ENCODE measurements at places on chromosomes 3 and 15.
A peak's percentile ranks its signal among the peaks of the same experiment; 100 is the strongest.

GRCh38 chr3:129764090-129764489 is 129.4 kb downstream of the TMCC1 start:
- DNase-seq = no peak

GRCh38 chr15:91316126-91316525 is 216.1 kb downstream of the SV2B start:
- DNase-seq = no peak

GRCh38 chr15:38699633-38700230 is 135.1 kb upstream of the RASGRP1 start:
- peak; percentile 28 for DNase-seq

DNA sequence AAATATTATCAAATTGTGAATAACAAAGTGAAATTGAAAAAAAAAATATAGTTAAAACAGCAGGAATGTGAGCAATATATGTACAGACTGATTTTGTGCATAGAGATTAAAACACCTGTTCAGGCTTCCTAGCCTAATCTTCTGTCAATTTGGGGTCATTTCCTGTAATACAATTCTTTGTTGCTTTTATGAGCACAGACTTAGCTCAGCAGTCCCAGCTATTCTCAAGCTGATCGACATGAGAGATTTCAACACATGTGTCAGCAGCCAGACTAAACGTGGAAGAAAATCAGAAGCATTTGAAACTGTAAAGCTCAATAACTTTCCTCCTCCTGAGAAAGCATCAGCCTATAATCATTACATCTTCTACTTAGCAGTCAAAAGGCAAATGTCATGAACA is 1.6 kb upstream of the FHIT start:
- no peak for DNase-seq

- no peak for DNase-seq
These were observed 34.4 kb downstream of the SPSB4 start for GRCh38 chr3:141085343-141086070.

GRCh38 chr3:117144853-117145252 is 435.3 kb downstream of the TUSC7 start:
- DNase-seq = no peak

DNA sequence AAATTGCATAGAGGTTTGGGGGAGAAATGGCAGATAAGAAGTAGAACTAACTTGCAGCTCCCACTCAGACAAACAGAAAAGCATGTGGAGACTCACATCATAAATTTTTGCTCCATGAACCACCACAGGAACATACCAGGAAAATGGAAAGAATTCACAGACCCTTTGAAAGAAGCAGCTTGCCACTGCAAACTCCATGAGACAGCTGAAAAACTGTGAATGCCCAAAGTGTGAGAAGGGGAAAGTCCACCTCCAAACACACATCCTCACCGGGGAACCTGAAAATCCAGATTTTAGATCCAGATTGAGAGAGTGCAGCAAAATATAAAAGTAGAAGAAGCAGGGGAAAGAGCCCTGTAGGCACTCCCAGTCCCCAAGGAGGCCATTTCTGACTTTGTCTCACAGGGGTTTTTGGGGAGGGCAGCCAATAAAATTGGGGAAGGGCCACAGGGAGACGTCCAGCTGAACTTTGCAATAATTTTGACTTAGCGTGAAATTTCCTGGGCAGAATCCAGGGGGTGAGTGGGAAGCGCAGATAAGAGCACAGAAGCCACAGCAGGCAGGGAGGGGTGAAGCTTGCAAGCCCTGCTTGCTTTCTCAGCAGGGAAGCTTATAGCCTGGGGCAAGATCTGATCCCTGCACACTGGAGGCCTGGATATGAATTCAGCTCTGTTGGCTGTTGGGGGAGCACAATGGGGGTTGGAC is 183.4 kb upstream of the UBE2E2 start:
- DNase-seq = no peak

DNA sequence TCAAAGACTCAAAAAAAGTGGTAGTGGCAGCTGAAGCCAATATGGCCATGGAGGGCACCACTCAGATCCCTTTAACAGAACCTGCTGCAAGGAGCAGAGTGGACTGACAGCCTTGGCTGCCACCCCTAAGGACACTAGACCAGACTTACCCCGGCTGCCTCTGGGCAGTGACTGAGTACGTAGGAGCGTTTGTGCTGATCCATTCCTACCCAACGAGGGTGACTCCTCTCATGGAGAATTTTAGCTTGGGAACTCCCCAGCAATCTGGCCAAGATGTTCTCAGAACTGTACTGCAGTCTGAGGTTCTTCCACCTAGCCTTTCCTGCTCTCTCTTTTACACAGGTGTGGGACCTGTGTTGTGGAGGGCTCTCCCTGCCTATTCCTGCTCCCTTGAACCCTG is 22.1 kb downstream of the CLEC3B start:
- DNase-seq = no peak

GRCh38 chr15:65388306-65389080 is 10.7 kb upstream of the IGDCC3 start:
- DNase-seq = no peak

- no peak for DNase-seq
These were observed 31.0 kb upstream of the PTPRG start for GRCh38 chr3:61530355-61530754.

DNA sequence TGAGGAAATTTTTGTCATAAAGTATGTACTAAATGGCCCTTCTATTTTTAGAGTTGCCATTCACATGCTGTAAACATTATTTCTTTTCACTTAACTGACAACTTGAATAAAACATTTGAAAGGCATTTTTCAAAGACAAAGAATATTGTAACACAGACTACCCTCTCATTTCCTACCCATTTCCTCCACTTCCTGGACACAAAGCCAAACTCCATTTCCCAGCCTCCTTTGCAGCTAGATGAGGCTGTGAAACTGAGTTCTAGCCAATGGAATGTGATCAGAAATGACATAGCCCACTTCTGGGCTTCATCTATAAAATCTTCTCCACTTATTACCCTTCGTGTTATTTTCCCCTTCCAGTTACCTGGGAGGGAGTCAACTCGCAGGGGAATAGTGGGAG is 288.9 kb upstream of the DPH6 start:
- DNase-seq = no peak

- DNase-seq = no peak
These were observed 155.7 kb downstream of the KLF13 start for GRCh38 chr15:31482122-31482922.

- DNase-seq = no peak
These were observed 107.1 kb downstream of the OXSM start for GRCh38 chr3:25897019-25897418.

DNA sequence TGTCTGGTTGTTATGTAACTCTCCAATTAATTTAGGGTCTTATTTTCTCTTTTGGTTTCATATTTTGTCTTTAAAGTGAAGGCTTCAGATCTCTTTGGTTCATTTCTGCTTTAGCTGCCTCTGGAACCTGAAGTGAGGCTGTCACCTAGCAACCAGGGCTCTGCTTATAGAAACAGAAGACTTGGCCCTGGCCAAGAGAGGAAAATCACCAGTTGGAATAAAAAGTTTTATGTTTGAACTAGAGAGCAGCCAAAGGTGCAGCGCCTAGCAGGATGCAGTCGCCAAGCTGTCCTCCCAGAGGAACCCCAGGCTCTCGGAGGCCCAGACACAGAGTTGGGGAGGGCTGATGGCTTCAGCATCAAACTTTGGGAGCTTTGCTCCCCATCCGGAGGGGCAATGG is 41.1 kb downstream of the LYZL4 start:
- no peak for DNase-seq

GRCh38 chr15:61229883-61230180 is 730 bp upstream of the RORA start:
- DNase-seq = no peak

DNA sequence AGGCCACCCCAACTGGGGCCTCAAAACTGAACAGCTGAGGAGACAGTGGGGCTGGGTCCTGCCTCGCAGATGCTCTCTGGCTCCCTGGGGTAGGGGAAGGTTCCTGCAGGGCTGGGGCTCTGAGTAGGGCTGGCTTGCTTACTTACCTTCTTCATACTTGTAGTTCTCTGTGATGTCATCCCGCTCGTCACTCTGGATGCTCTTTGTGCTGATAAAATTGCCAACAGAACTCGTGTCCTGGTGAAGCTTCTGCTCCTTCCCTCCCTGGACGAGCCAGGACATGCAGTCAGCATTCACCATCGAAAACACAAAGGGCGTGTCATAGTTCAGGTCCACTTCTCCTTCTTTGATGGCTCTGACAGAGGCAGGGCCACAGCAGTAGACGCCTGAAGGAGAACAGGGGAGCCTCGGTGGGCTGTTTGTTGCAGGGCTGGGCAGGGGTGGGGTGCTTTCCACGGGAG is 17.9 kb upstream of the EPB42 start:
- DNase-seq = no peak

GRCh38 chr3:52167240-52167639 is 13.0 kb upstream of the POC1A start:
- no peak for DNase-seq

- DNase-seq = no peak
These were observed 781 bp upstream of the DAG1 start for GRCh38 chr3:49469037-49469935.

- no peak for DNase-seq
These were observed 503.6 kb upstream of the NAALADL2 start for GRCh38 chr3:174355505-174355904.

GRCh38 chr15:66008940-66009562 is 139.8 kb downstream of the RAB11A start:
- DNase-seq = no peak

GRCh38 chr3:134697830-134698689 is 47.2 kb upstream of the KY start:
- no peak for DNase-seq

- DNase-seq = no peak
These were observed 17.9 kb upstream of the P2RY14 start for GRCh38 chr3:151296226-151296625.

- no peak for DNase-seq
These were observed 22.1 kb downstream of the AMOTL2 start for GRCh38 chr3:134352031-134352671.

DNA sequence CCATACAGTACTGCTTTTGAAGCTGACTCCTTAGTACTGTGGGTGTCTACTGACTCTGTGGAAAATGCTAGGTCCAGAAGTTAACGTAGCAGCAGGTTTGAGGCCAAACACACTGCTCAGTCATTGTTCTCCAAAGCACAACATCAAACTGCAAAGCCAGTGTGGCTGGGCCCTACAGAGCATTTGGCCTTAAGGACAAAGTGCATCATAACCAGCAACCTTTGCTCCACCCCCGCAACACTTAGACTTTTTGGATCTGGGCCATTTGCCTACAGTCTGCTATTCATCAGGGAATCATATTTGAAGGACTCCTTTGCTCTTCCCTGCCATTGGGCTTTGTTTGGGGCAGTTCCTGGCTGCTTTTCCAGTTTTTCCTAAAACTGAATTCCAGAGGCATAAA is 43.1 kb upstream of the ARL6 start:
- DNase-seq = no peak

DNA sequence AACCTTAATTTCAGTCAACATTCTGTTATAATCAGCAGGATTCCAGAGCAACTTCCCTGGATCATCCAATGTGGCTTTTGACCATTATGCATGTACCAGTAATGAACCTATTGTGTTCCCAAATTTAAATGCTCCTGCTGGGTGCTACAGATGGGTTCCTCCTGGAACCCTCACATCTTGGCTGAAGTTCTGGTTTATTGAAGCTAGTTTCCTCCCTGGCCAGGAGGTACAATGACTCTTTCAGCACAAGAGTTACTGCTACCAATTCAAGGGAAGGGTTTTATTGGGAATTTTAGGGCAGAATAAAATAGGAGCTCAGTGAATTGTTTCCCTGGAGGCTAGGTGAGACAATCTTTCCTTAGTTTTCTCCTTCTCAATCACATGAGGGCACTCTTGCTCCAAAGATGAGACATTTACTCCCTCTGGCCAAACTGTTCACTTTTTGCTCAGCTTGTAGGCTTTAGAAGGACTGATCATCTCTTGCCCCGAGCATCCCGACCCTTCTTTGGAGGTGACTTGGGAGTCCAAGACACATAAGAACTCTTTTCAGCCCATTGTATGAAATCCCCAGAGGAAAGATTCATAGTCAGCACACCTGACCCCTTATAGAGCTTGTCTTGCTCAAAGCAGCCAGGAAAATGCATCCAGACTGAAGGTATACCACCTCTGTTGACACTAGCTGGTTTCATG is 8.8 kb upstream of the NPHP3 start:
- DNase-seq = no peak

- no peak for DNase-seq
These were observed 42.3 kb downstream of the NEK10 start for GRCh38 chr3:27326629-27327545.

GRCh38 chr3:27643355-27643754 is 78.8 kb downstream of the EOMES start:
- DNase-seq = no peak

DNA sequence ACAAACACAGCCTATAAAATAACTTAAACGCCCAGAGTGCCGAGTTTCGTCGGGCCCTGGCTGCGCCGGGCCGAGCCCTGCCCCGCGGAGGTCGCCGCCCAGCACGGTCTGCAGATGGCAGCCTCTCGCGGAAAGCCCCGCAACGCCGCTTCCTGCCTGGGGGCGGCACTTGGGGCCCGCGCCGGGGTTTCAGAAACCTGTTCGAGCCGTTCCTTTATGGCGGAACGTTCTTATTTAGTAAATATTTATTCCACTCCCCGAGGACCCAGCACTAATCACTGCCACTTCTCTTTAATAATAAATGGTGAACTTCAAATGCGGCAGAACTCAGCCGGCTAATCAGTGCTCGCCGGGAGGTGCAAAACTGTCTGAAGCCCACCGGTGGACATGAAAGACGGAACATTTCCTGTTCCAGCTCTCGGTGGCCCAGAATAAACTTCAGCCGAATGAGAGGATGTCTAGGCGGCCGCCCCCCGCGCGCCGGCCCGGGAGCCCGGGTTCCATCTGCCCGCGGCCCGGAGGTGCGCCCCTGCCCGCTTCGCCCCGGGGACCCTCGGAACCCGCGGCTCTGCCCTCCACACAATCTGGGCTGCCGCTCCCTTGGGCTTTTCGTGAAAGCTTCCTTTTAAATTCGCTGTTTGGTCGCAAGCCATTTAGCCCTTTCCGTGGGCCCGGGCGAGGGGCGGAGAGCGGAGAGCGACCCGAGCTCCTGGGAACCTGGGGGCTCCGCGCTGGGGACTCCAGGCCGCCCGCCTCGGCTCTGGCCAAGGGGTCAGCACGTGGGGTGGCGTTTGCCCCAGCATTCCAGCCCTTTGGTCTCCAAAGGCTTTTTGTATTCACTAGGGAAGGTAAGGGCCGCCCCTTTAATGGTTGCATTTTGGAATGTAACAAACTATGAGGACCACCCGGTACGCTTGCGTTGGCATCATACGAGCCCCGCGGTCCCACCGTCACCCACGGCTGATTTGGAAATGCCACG is 110.8 kb upstream of the ATP11B start:
- DNase-seq = no peak
